ENCODE measurements at places on chromosomes 13 and 19.

DNA sequence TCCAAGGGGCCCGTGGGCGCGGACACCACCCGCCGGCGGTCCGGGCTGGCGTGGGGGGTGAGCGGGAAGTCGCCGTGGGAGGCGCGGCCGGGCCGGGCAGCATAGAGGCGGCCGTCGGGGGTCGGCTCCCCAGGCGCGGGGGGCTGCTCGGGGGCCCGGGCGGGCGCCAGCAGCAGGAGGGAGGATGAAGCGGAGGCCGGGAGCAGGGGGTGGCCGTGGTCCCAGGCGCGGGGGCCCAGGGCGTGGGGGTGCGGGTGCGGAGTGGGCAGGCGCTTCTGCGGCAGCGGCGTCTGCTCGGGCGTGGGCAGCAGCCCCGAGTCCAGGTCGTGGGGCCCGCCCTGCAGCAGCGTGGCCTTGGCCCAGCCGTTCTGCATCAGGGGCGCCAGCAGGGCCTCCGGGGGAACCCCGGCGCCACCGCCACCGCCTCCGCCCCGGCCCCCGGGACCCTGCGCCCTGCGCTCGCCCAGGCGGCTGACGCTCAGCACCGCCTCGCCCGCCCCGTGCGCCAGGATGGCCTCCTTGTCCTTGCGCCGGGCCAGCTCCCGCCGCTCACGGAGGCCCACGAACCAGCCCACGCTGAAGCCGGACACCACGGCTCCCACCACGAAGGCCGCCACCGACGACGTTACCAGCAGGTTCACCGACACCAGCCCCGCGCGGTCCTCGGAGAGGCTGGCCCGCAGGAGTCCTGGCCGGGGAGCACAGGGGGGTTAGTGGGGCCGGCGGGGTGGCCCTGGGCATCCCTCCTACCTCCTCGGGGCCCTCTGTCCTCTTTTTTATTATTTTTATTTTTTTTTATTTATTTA is 4.2 kb upstream of the LRG1 start:
- DNase-seq, result no peak

GRCh38 chr13:112885782-112886268 is 83.2 kb upstream of the MCF2L start:
- DNase-seq, result no peak

- no peak for DNase-seq
Observed at GRCh38 chr13:46747031-46747820, 49.7 kb downstream of the ESD start.

DNA sequence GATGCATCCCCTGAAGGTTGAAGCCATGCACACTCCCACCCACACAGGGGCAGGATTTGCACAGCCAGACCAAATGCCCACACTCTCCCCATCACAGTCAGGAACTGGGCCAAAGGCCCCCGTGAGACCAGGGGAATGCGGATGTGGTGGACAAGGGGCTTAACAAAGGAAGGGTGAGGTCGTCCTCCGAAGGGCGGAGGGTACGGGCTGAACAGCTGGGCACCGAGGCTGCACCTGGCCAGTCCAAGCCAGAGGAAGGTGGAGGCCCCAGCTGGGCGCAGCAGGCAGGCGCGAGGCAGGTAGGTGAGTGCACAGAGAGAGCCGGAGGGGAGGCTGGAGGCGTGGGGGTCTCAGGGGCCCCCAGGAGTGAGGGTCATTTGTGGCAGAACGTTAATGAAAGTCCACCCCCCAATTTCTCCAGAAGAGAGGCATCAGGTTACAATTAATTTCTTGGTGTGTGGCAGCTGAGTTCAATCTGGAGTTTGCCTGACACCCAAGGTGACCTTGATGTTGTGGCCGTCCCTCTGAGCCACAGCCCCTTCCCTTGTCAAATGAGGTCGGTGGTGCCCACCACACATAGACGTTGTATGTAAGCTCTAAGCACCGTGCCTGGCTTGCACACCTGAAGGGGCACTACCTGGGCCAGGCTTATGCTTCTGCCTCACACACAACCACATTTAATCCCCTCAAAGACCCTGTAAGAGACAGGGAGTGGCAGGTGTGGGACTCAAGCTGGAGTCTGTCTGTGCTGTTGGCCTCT is 2.9 kb downstream of the KLK15 start:
- DNase-seq, result no peak

GRCh38 chr13:45748941-45749759 is 47.0 kb downstream of the CBY2 start:
- no peak for DNase-seq

DNA sequence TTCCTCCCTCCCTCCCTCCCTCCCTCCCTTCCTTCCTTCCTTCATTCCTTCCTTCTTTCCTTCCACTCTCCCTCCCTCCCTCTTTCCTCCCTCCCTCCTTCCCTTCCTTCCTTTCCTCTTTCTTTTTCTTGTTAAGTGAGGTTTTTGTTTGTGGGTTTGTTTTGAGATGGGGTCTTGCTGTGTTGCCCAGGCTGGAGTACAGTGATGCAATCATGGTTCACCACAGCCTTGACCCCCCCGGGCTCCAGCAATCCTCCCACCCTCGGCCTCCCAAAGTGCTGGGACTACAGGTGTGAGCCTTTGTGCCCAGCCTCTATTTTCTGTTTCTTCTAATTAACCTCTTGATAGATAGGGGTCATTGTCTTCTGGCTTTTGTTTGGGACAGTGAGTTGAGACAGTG is 19.4 kb downstream of the ELAVL3 start:
- no peak for DNase-seq

GRCh38 chr13:112908342-112908741 is 60.7 kb upstream of the MCF2L start:
- no peak for DNase-seq

DNA sequence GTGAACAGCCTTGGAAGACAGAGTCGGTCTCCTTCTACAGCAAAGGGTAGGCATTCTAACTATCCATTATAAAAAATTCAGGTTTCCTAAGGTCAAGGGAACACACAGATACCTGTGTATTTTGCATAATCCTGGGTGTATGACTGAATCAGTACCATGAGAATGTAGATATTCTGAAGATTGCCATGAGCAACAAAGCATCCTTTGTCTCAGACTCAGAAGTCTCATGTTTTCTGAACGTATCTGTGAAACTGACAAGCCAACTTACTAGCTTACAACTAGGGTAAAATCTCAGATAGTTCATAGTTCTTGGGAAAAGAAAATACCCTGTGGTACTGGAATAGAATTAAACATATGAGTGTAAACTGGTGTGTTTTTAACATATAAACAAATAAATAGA is 6.5 kb downstream of the ZNF566 start:
- no peak for DNase-seq

GRCh38 chr13:113532156-113532806 is 41.8 kb upstream of the DCUN1D2 start:
- DNase-seq, result no peak

DNA sequence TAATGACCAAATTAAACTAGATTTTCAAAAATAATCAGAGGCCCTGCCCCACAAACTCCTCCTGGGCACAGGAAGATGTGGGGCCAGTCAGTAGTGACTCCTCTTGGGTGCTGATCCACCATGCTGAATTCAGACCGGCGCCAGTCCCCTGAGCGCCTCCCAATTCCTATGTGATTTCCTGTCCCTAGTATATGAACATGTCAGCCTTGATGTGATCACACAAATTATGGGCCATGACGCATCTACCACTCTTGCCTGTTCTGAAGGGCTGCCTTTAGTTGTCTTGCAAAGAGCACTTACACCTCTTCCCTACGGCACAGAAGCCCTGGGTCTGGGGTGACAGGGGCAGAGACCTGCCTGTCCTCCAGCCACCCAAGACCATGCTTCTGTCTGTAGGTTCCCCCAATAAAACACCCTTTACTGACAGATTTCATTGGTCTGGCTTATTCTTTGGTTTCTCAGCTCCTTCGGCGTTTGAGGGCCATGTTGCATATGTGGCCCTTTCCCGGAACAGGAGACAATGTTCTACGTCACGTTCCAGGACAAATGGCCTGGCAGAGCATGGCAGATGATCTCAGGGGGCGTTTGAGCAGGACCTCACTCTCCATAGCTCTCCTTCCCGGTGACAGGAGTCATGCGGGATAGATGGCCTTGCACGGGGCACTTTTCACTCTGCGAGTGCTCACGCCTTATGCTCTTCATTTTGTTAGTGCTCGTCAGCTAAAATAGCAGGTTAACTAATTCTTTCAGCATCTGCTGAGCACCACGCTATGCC is 5.6 kb upstream of the ATP11A start:
- no peak for DNase-seq

DNA sequence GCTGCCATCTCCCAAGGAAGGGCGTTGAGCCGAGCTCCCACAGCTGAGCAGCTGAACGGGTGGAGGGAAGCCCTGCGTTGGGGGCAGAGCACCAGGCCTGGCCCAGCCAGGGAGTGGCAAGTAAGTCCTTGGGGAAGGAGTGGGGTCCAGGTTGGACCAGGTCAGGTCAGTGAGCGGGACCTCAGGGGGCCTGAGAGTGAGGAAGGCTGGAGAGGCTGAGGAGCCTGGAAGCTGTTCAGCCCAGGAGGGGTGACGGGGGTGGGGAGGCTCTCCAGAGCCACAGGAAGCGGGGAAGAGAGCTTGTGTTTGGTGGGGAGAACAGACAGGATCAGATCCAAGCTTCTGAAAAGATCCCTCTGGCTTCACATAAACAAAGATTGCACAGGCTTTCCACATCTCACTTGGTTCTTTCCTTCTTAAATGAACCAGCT is 55.4 kb upstream of the ATP12A start:
- no peak for DNase-seq

- no peak for DNase-seq
Observed at GRCh38 chr19:8630796-8631424, 477 bp downstream of the NFILZ start.

DNA sequence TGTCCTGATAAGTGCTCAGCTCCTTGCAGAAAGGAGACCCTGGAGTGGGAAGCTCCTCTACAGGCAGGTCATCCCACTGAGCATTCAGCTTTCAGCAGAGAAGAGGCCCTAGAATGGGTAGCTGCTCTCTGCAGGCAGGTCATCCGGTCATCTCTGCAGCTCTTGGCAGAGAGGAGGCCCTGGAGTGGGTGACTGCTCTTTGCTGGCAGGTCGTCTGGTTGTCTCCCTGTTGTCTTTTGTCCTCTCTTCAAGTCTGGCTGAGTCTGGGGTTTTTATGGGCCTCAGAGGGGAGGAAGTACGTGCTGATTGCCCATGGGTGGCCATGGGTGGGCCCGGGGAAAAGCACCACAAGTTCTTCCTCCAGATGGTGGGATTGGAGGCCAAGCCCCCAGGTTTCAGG is 250.3 kb upstream of the EDNRB start:
- no peak for DNase-seq

DNA sequence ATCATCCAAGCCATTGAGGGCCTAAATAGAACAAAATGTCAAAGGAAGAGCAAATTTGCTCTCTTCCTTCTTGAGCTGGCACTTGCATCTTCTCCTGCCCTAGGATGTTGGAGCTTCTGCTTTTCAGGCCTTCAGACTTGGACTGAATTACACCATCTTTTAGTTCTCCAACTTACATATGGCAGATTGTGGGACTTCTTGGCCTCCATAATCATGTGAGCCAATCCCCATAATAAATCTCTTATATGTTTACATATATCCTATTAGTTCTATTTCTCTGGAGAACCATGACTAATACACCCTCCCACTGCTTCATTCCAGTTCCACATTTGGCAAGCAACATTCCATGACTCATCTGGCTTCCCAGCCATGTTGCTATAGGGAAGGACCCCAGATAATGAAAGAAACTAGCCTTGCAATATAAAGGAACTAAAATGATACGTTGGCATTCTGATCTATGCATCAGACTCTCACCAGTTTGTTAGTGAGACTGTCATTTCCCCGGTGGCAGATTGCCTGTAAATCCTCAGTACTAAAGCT is 11.0 kb upstream of the ACOD1 start:
- DNase-seq, result no peak

- no peak for DNase-seq
Observed at GRCh38 chr19:3497757-3498520, 2.5 kb downstream of the DOHH start.

DNA sequence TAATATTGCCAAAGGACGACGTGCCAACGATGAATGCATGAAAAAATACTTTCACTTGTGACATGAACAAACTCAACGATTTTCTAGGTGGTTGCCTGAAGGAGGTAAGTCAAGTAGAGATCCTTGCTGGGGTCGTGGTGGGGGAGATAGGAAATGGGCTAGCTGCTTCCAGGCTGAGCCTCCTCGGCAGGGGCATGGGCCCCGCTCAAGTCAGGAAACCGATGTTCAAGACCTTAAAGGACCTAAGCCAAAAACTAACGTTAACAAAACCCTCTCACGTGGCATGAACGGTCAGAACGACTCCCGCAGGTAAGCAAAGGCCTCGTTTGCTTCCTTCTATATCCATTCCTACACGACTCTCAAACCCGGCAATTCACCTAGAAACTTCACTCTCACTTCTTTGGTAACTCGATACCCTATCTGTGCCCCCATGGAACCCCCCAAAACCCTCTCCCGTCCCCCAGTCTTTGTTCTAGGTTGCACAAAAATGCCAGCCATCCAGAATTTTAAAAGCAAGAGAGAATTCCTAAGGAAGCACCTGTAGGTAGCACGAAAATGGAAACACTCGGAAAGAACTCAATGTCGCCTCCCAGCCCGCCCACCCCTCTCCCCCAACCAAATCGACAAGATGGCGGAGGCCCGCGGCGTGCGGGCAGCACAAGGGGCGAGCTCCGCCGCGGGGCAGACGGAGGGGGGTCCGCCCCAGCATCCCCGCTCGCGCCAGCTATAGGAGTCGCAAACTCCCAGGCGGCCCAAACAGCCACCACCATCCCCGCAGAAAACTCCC is 13.6 kb downstream of the ACP4 start:
- no peak for DNase-seq

DNA sequence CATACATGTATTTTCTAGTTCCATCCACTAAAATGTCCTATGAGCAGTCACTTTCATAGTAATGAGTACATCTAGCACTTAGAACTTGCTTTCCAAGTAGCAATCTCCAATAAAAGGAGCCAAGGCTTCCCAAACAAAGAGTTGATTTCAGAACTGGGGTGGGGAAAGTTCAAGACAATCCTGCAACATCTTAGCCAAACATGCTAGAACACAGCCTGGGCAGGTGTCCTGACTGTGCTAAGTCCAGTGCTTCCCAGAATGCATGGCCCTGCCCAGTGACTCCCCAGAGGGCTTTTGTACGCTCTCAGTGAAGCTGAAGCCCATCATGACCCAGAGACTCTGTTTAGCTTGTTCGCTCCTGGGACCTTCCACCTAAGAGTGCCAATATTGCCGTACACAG is 106.7 kb upstream of the UBAC2 start:
- DNase-seq, result no peak

GRCh38 chr13:110379905-110380341 is 72.8 kb downstream of the COL4A2 start:
- DNase-seq, result no peak

- DNase-seq, result no peak
Observed at GRCh38 chr19:42281827-42282762, 13.0 kb downstream of the CIC start.

DNA sequence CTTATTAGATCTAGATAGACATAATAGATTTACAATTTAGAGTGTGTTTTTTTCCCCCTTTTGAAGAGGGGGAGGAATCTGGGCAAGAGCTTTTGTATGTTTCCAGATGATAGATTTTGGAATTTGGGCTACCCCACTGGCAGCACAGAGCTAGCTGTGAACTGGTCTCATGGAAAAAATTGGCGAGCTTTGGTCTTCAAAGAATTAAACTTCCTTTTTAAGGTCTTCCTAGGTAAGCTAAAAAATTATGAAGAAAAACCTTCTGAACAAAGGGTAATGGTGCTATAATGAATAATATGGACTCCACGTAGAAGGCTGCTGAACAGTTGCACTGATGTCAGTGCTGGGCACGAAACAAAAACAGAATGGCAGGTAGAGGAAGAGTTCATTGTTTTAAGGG is 109.3 kb downstream of the ZIC5 start:
- DNase-seq, result no peak
